ENCODE measurements at places on chromosomes 1 and 21.

- no peak for DNase-seq
Observed at GRCh38 chr1:77594366-77595112, 87.9 kb downstream of the ZZZ3 start.

DNA sequence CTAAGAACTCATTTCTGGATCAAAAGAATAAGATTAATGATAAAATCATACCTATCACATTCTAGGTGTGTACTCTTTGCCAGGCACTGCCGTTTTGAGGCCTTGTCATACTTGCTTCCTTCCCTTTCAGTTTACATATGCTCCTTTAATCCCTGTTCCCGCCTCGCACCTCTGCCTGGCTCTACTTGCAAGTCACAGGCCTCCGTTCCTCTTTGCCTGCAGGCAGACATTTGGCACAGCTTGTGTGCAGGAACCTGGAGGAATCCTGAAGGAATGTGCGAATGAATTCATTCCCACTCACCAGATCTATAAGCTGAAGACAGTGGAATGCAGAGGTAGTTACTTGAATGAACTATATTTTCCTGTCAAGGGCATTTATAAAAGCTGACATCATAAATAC, 13.8 kb downstream of the WLS start:
- no peak for DNase-seq

DNA sequence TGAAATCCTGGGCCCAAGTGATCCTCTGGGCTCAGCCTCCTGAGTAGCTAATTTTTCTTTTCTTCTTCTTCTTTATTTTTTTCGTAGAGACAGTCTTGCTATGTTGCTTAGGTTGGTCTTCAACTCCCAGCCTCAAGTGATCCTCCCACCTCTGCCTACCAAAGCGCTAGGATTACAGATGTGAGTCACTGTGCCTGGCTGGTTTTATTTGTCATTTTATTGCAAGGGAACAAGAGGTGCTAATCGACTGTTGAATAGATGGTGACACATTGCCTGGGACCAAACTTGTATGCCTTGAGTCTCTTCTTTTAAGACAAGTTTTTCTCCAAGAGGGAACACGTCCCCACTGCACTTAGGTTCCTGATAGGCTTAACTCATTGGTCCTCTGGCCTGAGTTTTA, 20.0 kb upstream of the KLHDC8A start:
- DNase-seq: no peak

DNA sequence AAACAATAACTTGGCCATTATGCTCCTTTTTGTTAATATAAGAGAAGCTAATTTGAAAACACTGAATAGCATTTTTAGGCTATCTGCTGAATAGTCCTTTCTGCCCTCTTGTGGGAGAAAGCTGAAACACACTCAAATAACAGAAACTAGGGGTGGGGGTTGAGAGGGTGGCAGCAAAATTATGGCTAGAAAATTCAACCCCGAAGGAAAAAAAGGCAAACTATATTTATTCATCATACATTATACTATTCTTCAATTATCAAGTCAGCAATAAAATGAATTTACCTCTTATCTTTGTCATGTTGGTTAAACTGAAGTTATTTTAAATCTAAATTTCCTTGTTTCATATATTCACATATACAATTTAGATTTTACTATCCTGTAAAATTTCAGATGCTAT, 255.9 kb downstream of the FAF1 start:
- no peak for DNase-seq

DNA sequence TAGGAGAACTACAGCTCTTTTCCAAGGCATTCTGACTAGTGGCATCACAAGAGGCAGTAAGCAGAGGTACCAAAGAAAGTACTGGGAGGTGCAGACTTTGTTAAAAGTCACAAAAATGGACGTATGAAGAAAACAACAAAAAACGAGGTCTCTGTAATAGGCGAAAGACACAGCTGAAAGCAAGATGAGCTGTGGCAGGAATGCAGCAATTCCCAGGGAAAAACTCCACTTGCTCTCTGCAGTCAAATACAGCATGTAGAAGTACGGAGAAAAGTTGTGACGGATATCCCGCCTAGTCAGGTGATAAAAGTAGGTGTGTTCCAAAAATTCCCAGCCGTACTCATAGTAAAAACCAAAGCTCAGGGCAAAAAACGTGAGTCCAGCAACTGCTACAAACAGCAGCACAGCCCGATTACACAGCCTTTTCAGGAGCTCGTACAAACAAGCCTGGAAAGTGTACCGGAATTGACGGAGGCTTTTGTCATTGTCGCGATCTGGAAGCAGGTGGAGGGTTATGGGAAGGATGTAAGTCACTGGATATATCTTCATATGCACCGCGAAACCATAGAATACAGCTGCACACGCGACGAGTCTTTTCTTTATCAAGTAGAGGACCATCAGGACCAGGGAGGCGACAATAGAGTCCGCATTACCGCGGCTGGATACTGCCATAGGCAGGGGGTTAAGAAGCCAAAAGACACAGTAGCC, 979 bp downstream of the PIGM start:
- DNase-seq: no peak

GRCh38 chr1:115337633-115338456, at the start of gene NGF:
Gene NGF (minus strand): TSS chr1:115338249. CDS start chr1:115286795, 51,454 bp downstream.
- no peak for DNase-seq

DNA sequence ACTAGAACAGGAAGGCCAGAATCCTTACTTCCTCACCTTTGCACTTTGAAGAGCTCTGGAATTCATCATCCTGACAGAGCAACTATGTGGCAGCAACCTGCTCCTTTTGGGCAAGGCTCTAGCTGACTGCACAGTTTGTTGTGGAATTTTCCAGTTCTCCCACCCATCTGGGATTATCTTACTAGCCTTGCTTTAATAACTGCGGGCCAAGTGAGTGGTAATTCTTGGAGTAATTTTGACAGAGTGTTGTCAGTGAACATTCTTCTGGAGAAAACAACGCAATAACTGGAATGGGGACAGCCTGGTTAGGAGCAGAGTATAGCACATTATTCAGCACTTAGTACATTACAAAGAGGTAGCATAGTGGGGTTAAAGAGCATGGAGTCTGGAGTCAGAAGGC, 75.3 kb downstream of the NTMT2 start:
- no peak for DNase-seq

- DNase-seq: no peak
Observed at GRCh38 chr1:37399205-37399604, 75.2 kb upstream of the ZC3H12A start.

DNA sequence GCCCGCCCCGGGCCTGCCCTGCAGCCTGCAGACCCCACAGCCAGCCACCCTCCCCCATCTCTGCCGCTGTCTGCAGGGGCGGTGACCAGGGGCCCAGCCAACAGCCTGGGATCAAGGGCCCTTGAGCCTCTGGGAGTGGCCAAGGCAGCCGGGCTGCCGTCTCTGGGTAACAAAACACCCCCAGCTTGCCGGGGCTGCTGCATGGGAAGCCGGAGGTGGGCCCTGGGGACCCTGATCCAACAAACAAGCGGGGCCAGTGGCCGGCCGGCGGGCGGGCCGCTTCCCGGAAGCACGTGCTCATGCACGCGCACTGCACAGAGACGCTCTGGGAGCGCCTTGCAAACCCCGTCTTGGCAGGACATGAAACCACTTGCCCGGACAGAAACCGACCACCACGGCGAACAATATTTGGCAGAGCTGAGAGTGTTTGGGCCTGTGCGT, 13.2 kb downstream of the MEGF6 start:
- DNase-seq: no peak

GRCh38 chr1:27519331-27520258, 29.6 kb upstream of the WASF2 start:
- DNase-seq: no peak

Data from stimulated activated CD4-positive, alpha-beta T cell treated with anti-CD3 and anti-CD28 coated beads, Interleukin-2, amount 100 ng/mL, for 48 hours (primary cell).